ENCODE measurements at places on chromosomes 6 and 20. TPM values are rescaled to one million over a fixed set of nuclear protein-coding genes. Genes with fewer than 3 reads are reported as not detected.

PRR18 gene
- total RNA-seq: not detected

GRCh38 chr6:56404599-56404998, 157.2 kb upstream of the COL21A1 start:
- H3K36me3 ChIP-seq: no peaks in the 10 kb centered on the region
- DNase-seq: no peak
- no peaks in the 10 kb centered on the region for H3K27me3 ChIP-seq
- no peak overlapping the region for H3K4me3 ChIP-seq

GRCh38 chr6:109920911-109921310, 57.2 kb upstream of the GPR6 start:
- no peak overlapping the region for H3K4me3 ChIP-seq
- H3K4me1 ChIP-seq: no peaks in the 10 kb centered on the region
- no peaks in the 10 kb centered on the region for H3K36me3 ChIP-seq
- DNase-seq: no peak

OPRM1 gene
- not detected for total RNA-seq

DNA sequence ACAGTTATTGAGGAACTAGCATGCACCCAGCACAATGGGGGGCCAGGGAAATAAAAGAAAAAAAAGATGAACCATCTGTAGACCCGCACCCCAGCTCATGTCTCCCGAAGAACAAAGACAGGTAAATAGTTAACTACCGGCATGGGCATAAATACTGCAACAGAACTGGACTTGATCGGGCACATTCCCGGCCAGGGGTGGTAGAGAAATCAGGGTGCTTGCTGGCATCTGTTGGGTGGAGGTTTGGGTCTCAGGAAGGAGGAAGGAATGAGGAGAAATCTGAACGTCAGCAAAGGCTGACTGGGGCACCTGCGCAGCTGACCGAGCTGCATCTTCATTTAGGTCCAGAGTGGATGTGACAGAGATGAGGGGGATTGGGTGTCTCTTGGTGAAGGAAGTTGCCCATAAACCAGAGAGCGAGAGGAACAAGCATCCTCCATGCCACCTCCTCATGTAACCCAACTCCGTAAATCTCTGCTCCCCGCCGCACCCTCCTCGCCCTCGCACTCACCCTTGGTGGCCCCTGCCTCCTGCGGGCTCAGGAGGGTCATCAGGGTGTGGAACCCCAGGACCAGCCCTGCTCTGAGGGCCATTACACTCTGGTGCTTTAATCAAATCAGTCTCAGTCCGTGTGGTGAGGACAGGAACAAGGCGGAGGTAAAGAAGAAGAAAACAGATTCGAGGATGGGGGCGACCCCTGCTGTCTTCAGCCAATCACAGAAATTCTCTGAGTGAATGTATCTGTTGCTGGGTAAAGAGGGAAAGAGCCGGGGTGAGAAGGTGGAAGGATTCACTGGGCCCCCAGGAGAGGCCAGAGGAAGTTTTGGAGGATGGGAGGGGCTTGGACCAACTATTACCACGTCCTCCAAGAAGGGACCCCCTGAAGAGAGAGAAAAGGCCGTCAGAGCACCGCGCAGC, at the start of gene HLA-DOA:
Gene HLA-DOA (minus strand): TSS at position 648 of the 918 bp plus-strand sequence.
- no peaks in the 10 kb centered on the region for H3K36me3 ChIP-seq
- peak; percentile 62 for DNase-seq
- H3K27ac ChIP-seq: no peak within 1 kb of the TSS
- no peaks in the 10 kb centered on the region for H3K27me3 ChIP-seq
- H3K4me1 ChIP-seq: no peaks in the 10 kb centered on the region

- H3K36me3 ChIP-seq: no peaks in the 10 kb centered on the region
- H3K27ac ChIP-seq: no peak overlapping the region
- H3K4me3 ChIP-seq: no peak overlapping the region
- H3K4me1 ChIP-seq: no peaks in the 10 kb centered on the region
Measured at GRCh38 chr6:82263916-82264315, 16.4 kb upstream of the IBTK start.

DNA sequence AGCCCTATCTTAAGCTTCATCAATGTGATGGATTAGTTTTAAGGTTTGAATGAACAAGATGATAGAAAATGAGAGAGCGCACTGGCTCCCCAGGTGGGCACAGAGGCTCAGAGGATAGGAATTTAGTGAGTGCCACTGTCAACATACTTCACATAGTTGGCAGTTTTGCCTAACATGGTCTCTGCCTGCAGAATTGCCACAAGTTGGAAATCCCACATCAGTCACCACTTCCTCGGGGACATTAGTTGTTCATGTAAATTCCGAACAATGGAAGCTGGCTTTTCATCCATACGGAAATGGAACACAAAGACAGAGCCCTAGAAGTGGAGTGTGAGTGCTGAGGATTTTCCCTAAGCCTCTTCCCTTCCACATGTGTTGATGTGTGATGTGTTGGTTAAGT, 123.9 kb upstream of the PHACTR1 start:
- H3K27ac ChIP-seq: no peak overlapping the region
- no peaks in the 10 kb centered on the region for H3K27me3 ChIP-seq
- H3K4me3 ChIP-seq: no peak overlapping the region
- H3K36me3 ChIP-seq: no peaks in the 10 kb centered on the region
- no peak for DNase-seq
- H3K4me1 ChIP-seq: no peaks in the 10 kb centered on the region

- no peaks in the 10 kb centered on the region for H3K36me3 ChIP-seq
- H3K4me3 ChIP-seq: no peak overlapping the region
- no peaks in the 10 kb centered on the region for H3K27me3 ChIP-seq
- no peak overlapping the region for H3K27ac ChIP-seq
- H3K4me1 ChIP-seq: no peaks in the 10 kb centered on the region
Measured at GRCh38 chr20:49138431-49138830, 49.7 kb downstream of the STAU1 start.

- no peak overlapping the region for H3K27ac ChIP-seq
- H3K36me3 ChIP-seq: no peaks in the 10 kb centered on the region
- H3K4me3 ChIP-seq: no peak overlapping the region
- DNase-seq: no peak
- no peaks in the 10 kb centered on the region for H3K27me3 ChIP-seq
- H3K4me1 ChIP-seq: no peaks in the 10 kb centered on the region
Measured at GRCh38 chr20:55882910-55883309, 122.4 kb downstream of the CBLN4 start.

FLOT1 gene
- 222 TPM for total RNA-seq

HLA-DOB gene
- 2.8 TPM for total RNA-seq

- no peak for DNase-seq
- no peaks in the 10 kb centered on the region for H3K36me3 ChIP-seq
- H3K4me1 ChIP-seq: no peaks in the 10 kb centered on the region
- no peak overlapping the region for H3K27ac ChIP-seq
- H3K4me3 ChIP-seq: no peak overlapping the region
Measured at GRCh38 chr6:113805173-113805790, 51.9 kb upstream of the MARCKS start.

GRCh38 chr6:99867026-99867425, 127.0 kb downstream of the MCHR2 start:
- H3K4me1 ChIP-seq: no peaks in the 10 kb centered on the region
- no peak for DNase-seq
- no peaks in the 10 kb centered on the region for H3K27me3 ChIP-seq
- H3K27ac ChIP-seq: no peak overlapping the region

DNA sequence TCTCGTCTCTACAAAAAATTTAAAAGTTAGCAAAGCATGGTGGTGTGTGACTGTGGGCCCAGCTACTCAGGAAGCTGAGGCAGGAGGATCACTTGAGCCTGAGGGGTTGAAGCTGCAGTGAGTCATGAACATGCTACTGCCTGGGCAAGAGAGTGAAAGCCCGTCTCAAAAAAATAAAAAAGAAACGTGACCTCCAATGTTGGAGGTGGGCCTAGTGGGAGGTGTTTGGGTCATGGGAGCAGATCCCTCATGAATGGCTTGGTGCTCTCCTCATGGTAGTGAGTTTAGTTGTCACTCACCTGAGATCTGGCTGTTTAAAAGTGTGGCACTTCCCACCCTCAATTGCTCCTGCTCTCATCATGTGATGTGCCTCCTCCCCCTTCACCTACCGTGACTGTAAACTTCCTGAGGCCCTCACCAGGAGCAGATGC, 24.3 kb downstream of the RBL1 start:
- no peaks in the 10 kb centered on the region for H3K36me3 ChIP-seq
- no peak overlapping the region for H3K27ac ChIP-seq
- no peaks in the 10 kb centered on the region for H3K4me1 ChIP-seq
- H3K4me3 ChIP-seq: no peak overlapping the region
- no peaks in the 10 kb centered on the region for H3K27me3 ChIP-seq

SLC16A10 gene
- 13.1 TPM for total RNA-seq

GRCh38 chr20:57372581-57373350, 18.4 kb upstream of the RBM38 start:
- no peaks in the 10 kb centered on the region for H3K27me3 ChIP-seq
- H3K4me3 ChIP-seq: no peak overlapping the region
- H3K36me3 ChIP-seq: peaks cover 11% of the 10 kb centered on the region
- no peaks in the 10 kb centered on the region for H3K4me1 ChIP-seq
- DNase-seq: no peak

GRCh38 chr6:140269591-140270165, 895.2 kb upstream of the CITED2 start:
- no peaks in the 10 kb centered on the region for H3K36me3 ChIP-seq
- H3K27ac ChIP-seq: no peak overlapping the region
- no peak overlapping the region for H3K4me3 ChIP-seq
- peaks cover 3% of the 10 kb centered on the region for H3K4me1 ChIP-seq
- no peak for DNase-seq

DEFB113 gene
- total RNA-seq: not detected

- no peaks in the 10 kb centered on the region for H3K4me1 ChIP-seq
- H3K4me3 ChIP-seq: no peak overlapping the region
- DNase-seq: no peak
- H3K27ac ChIP-seq: no peak overlapping the region
- H3K36me3 ChIP-seq: no peaks in the 10 kb centered on the region
Measured at GRCh38 chr6:120632975-120633374, 701.3 kb downstream of the TBC1D32 start.

CRISP3 gene
- total RNA-seq: not detected

DNA sequence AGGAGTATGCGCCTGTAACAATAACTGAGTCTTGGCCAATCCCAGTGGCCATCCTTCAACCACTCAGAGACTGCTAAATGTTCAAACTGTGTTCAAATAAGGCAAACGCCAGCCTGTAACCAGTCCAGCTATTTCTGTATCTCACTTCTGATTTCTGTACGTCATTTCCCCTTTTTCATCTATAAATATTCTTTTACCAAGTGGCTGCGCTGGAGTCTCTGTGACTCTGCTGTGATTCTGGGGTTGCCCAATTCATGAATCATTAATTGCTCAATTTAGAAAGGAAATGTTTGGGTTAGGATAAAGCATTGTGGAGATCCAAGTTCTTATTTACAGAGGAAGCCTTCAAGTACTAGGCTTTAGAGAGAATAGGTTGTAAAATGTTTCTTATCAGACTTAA, 89.8 kb upstream of the UST start:
- peaks cover 1% of the 10 kb centered on the region for H3K4me1 ChIP-seq
- peak; percentile 65 for DNase-seq
- no peaks in the 10 kb centered on the region for H3K36me3 ChIP-seq
- no peak overlapping the region for H3K4me3 ChIP-seq
- peak overlapping the region; percentile 95 for H3K27ac ChIP-seq
- no peaks in the 10 kb centered on the region for H3K27me3 ChIP-seq

DNA sequence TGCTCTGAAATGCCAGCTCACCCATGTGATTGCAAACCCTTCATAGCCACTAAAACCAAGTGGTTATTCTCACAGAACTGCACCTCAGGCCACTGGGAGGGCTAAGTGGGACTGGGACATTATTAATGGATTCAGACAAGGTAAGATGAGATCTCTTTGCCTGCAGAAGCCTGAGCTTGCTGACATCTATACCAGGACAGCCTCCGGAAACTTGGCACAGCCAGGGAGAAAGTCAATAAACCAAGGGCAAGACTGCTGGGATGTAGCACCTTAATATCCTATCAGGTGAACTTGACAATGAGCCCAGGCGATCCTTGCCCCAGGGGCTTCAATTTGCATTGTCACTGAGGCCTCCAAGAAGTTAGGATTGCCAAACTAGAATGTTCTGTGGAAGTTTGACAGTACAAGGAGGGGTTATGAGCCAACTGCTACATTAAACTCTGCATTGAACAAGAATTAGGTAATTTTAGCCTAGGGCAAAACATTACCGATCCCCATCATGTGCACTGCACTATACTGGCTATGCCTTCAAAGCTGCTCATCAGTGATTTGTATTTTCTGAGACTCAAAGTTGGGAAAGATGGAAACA, 60.1 kb upstream of the RALGAPA2 start:
- H3K27me3 ChIP-seq: no peaks in the 10 kb centered on the region
- H3K4me3 ChIP-seq: no peak overlapping the region
- no peaks in the 10 kb centered on the region for H3K4me1 ChIP-seq
- no peak overlapping the region for H3K27ac ChIP-seq
- H3K36me3 ChIP-seq: no peaks in the 10 kb centered on the region
- DNase-seq: no peak

DNA sequence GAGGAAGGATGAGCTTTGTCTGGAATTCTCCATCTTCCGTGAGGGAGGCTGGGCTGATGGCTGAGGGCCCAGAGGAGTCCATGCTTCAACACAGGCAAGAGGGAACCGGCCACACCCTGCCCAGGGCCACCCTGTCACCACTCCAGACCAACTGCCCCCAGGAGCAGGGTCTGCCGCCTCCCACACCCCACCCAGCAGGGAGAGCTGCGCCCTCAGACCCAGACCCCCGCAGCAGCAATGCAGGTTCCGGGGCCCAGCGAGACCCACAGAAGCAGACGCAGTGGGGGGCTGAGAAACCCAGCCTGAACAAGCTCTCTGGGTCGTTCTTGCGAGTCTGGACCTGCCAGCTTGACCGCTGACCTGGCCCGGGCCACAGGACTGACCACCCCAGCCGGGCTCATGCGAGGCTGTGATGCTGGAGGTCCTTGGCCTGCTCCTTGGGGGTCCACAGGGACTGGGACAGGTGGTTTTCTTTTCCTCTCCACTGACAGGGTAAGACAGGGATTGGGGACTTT, 25.0 kb downstream of the FRMD1 start:
- H3K27ac ChIP-seq: no peak overlapping the region
- peak; percentile 37 for DNase-seq
- no peaks in the 10 kb centered on the region for H3K27me3 ChIP-seq
- no peak overlapping the region for H3K4me3 ChIP-seq

PCMT1 gene
- total RNA-seq: 48.4 TPM

DNA sequence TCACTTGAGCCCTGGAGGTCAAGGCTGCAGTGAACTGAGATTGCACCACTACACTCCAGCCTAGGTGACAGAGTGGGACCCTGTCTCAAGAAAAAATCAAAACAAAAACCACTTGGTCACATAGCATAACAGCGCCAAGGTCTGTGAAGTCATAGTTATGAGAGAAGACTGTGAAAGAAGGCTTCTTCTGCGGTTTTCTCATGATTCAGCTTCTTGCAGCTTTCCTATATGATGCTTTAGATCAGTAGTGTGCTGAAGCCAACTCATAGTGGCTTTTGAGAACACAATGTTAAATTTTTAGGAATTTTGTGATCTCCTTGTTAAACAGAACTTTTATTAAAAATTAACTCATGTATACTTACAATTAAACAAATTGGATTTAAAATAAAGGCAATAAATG, 136.2 kb upstream of the GLP1R start:
- H3K4me3 ChIP-seq: no peak overlapping the region
- H3K27me3 ChIP-seq: no peaks in the 10 kb centered on the region
- H3K27ac ChIP-seq: no peak overlapping the region
- no peak for DNase-seq
- H3K36me3 ChIP-seq: no peaks in the 10 kb centered on the region

All from aorta (tissue), 5 donors.